ENCODE measurements at places on chromosomes 12 and 14.
A peak's percentile ranks its signal among the peaks of the same experiment; 100 is the strongest.

GRCh38 chr14:105155681-105156413 is 12.7 kb downstream of the JAG2 start:
- no peak for DNase-seq

DNA sequence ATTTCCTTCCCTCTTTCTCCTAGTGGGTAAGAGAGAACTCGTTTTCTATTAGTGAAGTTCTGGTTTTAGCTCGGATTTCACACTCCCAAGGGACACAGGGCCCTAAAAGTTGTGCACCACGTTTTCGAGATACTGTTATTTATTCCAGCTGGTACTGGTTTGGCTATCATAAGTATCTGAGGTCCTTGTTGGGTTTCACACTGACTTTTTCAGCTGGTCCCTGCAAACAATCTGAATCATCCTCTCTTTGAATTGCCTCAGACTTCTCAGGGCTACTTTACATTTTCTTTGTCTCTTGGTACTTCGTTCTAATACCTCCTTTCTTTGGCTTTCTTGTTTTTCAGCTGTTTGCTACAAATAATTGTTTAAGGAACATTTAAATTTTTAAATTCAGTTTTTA is 75.7 kb downstream of the SCN8A start:
- DNase-seq: no peak

GRCh38 chr14:50062438-50063085 is 53.8 kb downstream of the VCPKMT start:
- peak; percentile 71 for DNase-seq

- no peak for DNase-seq
Measured at GRCh38 chr12:31732926-31733548, 4.2 kb upstream of the AMN1 start.

DNA sequence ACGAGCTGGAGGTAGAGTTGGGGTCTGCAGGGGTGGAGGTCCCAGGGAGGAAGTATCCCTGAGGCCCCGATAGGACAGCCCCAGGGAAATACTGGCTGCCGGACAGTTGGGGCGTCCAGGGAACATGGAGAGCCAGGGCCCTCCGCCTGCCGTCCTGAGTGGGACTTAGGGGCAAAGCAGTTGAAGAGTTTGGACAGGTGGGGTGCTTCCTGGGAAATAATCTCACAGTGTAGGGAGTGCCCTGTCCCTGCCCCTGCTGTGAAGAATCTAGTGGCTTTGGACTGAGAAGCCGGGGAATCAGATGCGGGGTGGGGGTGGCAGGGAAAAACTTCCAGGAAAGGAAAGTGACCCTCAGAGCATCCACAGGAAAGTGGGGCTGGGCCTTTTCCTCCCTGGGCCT is 9.8 kb upstream of the HHIPL1 start:
- DNase-seq: no peak

DNA sequence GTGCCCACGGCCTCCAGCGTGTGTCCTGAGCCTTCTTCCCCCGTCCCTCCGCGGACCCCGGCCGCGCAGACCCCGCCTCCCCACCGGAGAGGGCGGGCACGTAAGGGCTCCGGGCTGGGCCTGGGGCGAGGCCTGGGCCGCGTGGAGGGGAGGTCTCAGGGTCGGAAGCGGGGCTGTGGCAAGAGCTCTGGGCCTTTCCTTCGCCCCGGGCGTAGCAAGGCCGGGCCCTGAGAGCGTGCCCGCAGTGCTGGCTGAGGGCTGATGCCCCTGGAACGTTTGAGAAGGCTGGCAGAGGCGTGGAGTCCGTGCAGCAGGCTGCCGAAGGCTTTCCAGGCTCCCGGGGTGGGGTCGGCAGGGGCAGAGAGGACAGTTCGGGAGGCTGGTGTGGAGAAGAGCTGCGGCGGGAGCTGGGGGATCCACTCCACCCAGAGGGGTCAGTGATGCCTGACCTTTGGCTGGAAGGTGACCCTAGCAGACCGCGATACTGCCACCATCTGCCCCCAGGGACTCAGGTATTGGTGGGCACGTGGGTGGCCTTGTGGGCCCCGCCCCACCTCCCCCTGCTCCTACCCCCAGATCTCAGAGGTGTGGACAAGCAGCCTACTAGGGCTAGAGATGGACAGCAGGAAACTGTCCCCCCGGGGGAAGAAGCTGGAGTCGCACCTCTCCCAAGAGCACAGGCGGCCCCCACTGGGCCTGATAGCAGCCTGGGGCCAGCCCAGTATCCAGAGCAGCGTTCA is 558 bp downstream of the TEX22 start:
- DNase-seq: no peak
